Inflammatory macrophage (primary cell): ENCODE measurements at places on chromosomes 4 and X.

- DNase-seq: no peak
Observed at GRCh38 chrX:1359477-1359873, 22.9 kb downstream of the IL3RA start.

DNA sequence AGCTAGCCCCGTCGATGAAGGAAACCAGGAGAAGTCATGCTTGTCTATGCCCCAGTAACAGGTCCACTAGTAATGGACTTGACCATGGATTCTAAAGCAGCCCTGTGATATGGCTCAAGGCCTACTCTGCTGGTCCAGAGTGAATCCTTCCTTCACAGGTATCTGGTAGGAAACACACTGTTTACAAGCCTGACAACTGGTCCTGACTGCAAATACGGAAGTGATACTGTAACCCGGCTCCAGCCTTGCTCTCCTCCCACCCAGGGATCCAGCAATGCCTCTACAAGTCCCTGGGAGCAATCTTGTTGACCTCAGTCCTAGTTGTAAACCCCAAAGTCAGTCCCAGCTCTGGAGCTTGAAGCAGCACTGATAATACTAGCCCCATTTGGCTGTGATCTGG, 239.2 kb upstream of the GRID2 start:
- no peak for DNase-seq

DNA sequence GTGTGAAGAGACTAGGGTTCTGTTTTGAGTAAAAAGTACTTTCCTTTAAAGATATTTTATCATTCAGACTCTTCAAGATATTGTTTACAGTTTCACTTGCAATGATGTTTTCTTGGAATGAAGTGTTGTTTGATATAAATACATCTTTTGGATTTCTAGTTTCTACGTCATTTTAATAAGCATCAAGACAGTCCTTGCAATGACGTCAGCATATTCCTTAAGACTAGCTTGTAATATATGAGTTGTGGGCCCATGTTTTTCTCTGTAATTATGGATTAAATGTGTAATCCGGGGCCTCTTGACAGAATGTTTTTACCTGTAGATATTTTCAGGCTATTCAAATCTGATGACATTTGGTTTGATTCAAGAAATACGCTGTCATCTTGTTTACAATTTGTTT, 66.1 kb downstream of the RBMX2 start:
- DNase-seq: no peak

DNA sequence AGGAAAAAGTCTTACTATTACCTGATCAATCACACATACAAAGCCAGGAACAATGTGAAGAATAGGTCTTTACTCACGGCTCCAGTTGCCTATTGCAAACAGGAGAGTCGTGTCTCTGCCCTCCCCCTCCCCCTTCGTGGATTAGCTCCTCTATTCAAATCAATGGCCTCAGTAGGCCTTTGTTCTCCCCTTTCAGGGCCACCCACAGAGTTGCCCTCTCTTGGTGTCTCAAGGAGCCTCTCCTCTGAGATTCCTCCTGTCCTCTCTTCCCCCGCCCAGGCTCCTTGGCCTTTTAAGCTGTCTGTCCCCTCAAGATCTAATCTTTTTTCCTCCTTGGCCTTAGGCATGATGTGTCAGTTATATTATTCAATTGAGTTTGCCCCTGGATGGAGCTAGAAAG, 107.2 kb upstream of the NALF2 start:
- DNase-seq: no peak

DNA sequence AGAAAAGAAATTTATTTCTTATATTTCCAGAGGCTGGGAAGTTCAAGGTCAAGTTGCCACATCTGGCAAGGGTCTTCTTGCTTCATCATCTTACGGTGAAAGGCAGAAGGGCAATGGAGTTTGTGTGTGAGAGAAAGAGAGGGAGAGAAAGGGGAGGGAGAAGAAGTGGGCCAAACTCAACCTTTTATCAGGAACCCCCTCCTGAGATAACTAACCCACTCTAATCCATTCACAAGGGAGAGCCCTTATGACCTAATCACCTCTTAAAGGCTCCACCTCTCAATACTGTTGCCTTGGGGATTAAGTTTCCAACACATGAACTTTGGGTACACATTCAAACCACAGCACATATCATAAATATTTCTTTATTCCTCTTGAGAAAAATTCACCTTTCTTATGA, 203.3 kb upstream of the FAM241A start:
- no peak for DNase-seq

- DNase-seq: no peak
Observed at GRCh38 chr4:158090323-158090722, 82.5 kb downstream of the GASK1B start.

DNA sequence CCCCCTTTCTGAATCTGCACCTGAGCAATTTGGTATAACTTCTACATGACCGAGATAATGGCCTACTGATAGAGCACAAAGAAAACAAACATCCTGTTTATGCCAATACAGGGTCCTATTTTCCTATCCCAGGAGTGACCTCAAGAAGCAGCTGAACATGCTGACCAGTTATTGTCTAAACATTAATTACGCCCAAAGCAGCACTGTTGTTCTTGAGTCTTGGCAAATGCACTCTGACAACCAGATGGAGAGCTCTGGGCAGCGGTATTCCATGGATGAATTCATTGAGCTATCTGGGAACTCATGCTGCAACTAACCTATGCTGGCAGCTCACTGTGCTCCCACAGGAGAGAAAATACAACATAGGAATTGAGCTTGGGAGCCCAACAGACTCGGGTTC, 52.6 kb downstream of the PCYT1B start:
- DNase-seq: no peak

GRCh38 chr4:73019462-73020047, 50.0 kb downstream of the COX18 start:
- DNase-seq: peak; percentile 43

GRCh38 chr4:61201961-61202637, 2.0 kb downstream of the ADGRL3 start:
- no peak for DNase-seq

GRCh38 chr4:1447676-1448588, 41.7 kb upstream of the NKX1-1 start:
- DNase-seq: no peak

DNA sequence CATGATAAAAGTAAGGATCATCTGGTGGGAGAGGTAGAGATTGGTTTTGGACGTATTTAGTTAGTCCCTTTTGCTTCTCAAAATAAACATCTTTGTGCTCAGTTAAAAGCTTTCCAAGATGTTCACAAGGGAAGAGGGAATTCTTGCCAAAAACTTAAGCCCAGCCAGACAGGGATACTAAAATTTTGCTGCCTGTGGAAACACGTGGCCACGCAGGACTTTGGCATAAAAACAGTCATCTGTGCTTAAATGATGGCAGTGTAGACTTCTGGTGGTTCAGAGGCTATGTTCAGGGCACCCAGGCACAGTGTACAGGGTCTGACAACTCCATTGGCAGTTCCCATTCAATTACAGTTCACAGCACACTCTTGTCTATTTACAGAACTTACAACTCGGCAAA, 93.2 kb upstream of the JADE1 start:
- DNase-seq: no peak
